NCI-H187 (cell line): ENCODE measurements at places on chromosomes 13 and 19.

GRCh38 chr13:47310401-47310800 lies 413.5 kb upstream of the HTR2A start:
- DNase-seq: no peak

DNA sequence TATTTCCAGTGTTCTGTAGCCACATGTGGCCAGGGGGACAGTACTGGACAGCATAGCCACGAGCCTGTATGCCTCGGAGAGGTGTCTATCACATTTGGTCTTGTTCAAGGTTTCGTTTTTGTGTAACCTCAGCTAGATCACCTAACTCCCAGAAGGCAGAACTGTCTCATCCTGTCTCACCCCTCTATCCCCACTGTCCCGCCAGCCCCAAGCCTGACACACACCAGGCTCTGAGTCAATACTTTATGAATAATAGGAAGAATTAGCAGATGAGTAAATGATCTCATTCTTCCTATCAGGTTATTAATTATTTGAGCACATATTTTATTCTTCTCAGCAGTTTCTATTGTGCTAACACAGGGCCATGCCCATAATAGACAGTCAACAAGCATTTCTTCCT lies 132.2 kb downstream of the NUFIP1 start:
- no peak for DNase-seq

DNA sequence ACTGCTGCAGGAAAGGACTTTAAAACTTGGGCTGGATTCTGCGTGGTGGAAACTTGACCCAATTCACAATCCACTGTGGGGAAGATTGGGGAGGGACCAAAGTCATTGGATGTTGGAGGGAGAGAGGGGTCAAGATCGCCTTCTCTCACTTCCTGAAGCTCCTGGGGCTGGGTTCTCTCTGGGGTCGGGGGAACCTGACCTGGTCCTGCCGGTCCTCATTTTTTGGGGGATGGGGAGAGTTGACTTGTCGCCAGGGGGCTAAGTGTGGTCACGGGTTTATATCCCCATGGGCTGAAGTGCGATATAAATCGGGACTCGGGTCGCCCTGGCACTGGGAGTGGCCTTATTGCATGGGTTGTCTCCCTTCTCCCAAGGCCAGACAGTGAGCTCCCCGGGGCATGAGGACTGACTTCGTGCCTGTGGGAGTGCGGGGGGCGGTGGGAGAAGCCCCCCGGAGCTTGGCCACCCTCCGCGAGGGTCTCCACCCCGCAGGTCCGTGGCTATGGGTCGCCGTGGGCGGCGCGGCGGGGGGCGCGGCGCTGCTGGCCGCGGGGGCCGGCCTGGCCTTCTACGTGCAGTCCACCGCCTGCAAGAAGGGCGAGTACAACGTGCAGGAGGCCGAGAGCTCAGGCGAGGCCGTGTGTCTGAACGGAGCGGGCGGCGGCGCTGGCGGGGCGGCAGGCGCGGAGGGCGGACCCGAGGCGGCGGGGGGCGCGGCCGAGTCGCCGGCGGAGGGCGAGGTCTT lies 6.3 kb downstream of the ICAM5 start:
- DNase-seq: no peak

- no peak for DNase-seq
These were observed 68.8 kb downstream of the LMO7 start for GRCh38 chr13:75704927-75705288.

GRCh38 chr19:10270616-10271394 lies at the start of gene ICAM1:
Gene ICAM1 (plus strand): TSS chr19:10271120. CDS start chr19:10271160, 40 bp downstream.
- DNase-seq: no peak

- no peak for DNase-seq
These were observed 1.9 kb downstream of the IFNL1 start for GRCh38 chr19:39297931-39298634.

GRCh38 chr13:23385931-23386330 lies 47.6 kb downstream of the SACS start:
- no peak for DNase-seq

DNA sequence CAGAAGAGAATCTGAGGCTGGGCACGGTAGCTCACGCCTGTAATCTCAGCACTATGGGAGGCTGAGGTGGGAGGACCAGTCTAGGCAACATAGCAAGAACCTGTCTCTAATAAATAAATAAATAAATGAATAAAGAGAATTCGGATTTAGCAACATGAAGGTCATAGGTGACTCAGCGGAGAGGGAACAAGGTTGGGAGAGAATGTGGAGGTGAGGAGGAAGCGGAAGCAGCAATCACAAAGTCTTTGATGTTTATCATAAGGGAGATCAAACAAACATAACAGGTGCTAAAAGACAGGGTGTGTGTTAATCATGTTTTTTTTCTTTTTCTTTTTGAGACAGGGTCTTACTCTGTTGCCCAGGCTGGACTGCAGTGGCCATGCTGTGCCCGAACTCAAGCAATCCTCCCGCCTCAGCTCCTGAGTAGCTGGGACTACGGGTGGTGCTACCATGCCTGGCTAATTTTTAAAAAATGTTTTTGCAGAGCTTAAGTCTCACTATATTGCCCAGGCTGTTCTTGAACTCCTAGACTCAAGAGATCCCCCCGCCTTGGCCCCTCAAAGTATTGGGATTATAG lies 16.3 kb downstream of the PBX4 start:
- DNase-seq: no peak

DNA sequence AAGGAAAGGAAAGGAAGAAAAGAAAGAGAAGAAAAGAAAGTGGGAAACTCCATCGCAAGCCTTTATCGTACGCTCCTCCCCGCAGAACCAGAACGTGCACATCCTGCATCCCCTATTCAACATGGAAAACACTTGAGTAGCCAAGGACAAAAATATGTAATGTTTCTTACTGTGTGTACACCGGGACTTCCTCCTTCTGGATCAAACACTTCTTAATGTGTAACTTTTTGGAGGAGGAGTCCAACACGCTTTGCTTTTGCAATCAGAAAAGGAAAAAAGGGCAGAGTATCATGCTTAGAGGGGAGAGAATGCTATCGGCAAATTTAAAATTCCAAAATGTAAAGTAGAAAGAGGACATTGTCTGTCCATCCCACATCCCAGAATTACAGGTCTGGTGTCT lies 7.8 kb upstream of the SHFL start:
- no peak for DNase-seq

DNA sequence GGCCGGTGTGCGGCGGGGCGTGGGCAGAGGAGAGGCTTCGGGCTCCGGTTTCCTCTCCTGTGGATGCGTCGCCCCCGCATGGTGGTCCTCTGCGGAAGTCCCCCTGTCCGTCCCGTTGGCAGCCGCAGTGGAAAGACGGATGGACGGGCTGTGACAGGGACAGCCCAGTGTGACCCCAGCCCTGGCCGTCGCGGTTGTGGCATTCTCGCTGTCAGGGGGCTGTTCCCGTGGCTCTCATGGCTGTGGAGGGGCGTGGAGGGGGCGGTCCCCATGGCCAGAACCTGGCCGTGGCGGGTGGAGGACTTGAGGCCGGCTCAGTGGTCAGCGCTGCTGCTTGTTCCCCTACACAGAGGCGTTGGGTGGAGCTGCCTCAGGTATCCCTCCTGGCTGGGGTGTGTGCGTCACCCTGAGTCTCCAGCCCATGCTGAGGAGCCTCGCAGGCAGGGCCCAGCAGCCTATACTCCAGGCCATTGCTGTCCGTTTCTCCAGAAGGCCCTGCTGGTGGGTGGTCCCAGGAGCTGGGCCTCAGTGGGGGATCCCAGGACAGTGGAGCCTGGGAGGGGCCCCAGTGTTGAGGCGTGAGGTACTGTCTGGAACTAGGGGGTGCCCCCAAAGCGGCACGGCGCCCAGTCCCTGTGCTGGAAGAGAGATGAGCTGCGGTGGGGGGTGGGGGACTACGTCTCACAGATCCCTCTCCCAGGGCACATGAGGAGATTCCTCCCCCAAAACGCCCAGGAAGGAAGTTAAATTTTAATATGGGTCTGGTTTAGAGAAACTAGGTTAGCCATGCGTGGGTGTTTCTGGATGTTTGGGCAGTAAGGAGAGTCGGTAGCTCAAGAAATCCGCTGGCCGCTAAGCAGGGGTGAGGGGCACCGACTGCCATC lies 20.3 kb downstream of the CSNK1G2 start:
- DNase-seq: no peak

- no peak for DNase-seq
These were observed 1.6 kb upstream of the DENND1C start for GRCh38 chr19:6483235-6483634.

DNA sequence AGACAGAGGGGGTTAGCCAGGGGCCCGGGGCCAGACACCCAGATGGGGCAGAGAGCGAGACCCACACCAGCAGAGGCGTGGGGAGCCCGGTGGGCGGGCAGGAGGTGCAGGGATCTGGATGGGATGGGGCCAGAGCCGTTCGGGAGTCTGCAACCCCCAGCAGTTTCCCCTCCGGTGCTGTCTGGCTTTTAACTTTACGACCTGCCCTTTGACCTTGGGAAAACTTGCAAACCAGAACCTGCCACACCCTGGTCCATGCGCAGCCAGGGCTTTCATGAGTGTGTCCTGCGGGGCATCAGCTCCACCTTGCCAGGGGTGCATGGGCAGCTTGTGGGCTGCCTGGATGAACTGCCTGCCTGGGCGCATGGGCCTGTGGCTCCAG lies 9.8 kb downstream of the JOSD2 start:
- DNase-seq: no peak

DNA sequence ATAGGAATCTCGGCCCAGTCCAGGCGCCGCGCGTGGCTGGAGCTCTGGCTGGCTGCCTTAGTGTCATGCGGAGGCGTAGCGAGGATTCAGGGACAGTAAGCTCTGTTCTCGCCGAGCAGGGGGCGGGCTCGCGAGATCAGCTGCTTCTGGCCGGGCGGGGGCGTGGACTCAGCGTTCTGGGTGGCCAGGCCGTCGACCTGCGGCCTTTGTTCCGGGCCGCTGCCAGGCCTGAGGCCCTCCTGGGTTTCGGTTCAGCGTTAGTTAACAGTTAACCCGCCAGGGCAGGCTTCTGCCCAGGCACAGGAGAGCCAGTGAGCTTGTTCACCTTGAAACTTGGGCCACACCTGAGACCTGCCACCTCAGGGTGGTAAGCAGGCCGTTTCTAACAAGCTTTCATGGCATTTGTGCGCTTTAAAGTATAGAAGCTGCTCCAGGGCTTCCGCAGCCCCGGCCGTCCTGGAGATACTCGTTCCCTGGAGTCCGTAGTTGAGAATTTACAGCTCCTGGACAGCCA lies 332.2 kb upstream of the SGCG start:
- no peak for DNase-seq

- DNase-seq: no peak
These were observed 2.1 kb upstream of the RCBTB2 start for GRCh38 chr13:48534911-48535501.

DNA sequence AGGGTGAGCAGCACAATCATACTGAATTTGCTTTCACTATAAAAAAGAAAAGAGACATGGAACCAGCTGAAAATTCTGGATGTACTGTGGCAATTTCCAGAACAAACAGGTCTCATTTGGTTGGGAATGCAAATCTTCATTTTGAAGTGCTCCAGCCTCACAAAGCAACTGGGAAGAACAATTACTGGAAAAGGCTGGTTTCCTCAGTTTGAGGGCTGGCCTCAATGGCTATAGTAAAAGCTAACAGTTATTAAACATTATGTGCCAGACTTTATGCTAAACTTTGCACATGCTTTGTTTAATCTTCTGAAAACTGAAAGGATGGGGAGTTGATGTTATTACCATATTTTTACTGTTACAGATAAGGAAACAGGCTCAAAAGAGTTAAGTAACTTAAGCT lies 3.0 kb downstream of the OBI1 start:
- DNase-seq: no peak

DNA sequence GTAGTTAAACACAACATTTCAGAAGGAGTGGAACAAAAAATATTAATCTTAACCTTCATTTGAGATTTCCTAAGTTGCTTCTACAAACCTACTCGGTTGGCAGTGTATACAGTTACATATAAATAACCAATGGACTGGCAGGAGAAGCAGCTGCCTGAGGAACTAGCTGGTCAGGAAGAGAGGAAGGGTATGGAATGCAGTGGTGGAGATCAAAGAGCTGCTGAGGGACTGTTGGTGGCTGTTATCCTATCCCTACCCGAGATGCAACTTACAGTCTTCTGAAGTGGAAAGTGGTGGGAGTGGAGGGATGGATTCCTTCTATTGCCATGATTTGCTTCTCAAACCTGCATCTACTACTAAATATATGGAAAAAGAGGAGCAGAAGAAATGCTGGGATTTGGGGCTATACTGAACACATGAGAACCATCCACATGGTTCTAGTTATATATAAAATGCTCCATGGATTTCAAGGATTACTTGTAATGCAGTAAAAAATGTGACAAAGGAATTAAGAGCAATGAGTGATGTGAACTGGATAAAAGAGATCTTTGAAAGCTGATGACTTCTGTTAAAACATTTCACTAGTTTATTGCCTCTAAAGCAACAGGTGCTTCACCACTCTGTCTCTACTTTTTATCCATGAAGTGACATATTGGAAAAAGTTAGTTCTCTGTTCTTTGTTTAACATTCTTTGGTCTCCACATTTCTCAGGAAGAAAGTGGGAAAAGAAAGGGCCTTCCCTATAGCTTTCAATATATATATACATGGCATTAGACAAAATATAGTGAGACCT lies 29.9 kb downstream of the MICU2 start:
- no peak for DNase-seq

DNA sequence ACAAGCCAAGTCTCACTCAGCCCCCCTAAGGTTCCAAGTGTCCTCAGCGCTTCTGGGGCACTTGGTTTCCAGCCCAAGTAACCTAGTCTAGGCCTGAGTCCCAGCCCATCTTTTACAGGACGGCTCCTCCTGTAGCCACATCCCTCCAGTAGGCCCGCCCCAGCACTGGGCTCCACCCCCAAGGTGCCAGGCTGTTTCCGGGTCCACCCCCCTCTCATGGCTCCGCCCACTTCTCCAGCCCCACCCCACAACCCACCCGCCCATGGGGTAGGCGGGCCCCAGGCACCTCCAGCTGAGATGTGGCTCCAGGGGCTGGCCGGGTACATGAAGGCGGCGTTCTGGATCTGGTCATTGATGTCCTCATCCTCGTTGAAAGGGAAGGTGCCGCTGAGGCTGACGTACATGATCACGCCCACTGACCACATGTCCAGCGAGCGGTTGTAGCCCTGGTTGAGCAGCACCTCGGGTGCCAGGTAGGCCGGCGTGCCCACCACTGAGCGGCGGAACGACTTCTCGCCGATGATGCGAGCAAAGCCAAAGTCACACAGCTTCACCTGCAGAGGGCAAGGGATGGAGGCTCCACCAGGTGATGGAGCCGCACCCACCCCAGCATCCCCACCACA lies 17.2 kb upstream of the DACT3 start:
- DNase-seq: no peak

GRCh38 chr19:2231621-2232221 lies 4.4 kb downstream of the PLEKHJ1 start:
- no peak for DNase-seq

DNA sequence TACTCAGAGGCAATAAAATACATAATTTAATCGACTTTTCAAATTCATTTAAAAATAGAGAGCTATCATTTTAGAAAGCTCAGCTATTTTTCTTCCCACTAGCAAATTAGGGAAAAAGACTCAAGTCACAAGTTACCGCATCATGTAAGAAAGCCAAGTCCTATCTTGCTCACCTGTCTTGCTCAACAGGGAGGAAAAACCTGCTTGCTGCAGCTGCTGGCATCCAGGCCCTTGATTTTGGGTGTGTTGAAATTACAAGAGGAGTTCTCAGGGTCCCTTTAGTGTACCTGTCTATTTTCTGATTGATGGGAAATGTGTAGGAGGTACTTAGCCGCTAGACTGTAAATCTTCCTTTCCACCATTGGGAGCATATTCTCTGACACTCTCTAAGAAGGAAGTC lies 22.2 kb downstream of the SLC10A2 start:
- no peak for DNase-seq

- DNase-seq: no peak
These were observed 161.4 kb downstream of the EFNB2 start for GRCh38 chr13:106373989-106374572.
